Activated T-helper 2 cell treated with anti-CD3 and anti-CD28 coated beads, Interferon-gamma antibody, Interleukin-2, Interleukin-4, amounts not matched to agents 10 μg/mL and 5 μg/mL and 100 μg/mL, durations not matched to agents 14 hours and 24 hours and 36 hours (primary cell): ENCODE measurements at places on chromosomes 1 and 21.

DNA sequence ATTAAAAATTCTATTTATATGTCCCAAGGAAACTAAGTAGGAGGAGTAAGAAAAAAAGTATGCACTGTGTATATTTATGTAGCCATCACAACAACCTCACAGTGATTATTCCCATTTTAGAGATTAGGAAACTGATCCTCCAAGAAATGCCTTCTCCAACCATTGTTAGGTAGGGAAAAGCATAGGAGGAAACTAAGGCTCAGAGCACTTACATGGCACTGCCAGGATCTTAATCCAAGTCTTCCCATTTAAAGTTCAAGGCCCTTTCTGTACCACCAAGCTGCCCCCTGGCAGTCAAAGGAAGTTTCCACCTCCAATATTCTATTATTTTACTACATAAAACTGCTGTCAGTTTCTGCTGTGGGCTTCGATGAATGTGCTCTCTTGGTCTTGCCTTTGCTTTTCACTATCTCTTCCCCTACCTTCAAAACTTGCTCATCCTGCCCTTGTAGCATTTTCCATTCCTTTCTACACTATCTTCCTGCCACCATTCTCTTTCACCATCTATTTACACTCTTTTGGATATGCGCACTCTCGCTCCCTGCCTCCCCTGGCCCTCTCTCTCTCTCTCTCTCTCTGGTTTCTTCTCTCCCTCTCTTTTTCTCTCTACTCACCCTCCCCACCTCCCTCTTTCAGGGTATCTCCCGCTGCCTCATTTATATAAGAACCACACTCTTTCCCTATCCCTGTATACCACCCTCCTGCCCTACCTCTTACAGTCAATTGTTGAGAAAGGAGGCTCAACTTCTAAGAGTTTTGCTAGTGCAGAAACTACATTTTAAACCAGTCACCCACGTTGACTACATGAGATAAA is 34.0 kb downstream of the PUM1 start:
- H3K4me3 ChIP-seq = no peak overlapping the region
- peak overlapping the region; percentile 21 for H3K27ac ChIP-seq
- no peaks in the 10 kb centered on the region for H3K27me3 ChIP-seq
- peaks cover 57% of the 10 kb centered on the region for H3K4me1 ChIP-seq

DNA sequence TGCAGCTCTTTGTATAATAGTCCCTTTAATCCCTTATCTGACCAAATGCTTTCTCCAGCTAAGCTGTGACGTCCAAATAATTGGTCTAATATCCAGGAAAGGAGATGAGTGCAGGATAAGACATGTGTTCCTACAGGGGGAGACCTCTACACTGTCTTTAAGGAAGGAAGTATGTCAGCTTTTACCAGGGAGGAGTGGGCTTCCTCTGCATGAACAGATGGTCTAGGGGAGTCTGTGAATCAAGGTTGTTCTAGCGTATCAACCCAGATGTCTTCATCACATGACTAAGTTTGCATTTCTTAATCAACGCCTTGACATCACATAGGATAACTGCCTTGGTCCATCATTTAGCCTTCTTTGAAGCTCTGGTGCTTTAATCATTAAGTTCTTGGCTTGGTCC is 528.2 kb downstream of the MRPL39 start:
- no peaks in the 10 kb centered on the region for H3K36me3 ChIP-seq
- no peaks in the 10 kb centered on the region for H3K27me3 ChIP-seq
- no peaks in the 10 kb centered on the region for H3K4me1 ChIP-seq

- no peaks in the 10 kb centered on the region for H3K27me3 ChIP-seq
- H3K4me3 ChIP-seq = no peak overlapping the region
- DNase-seq = no peak
- no peaks in the 10 kb centered on the region for H3K36me3 ChIP-seq
- no peak overlapping the region for H3K27ac ChIP-seq
Observed at GRCh38 chr1:72375226-72375625, 92.9 kb upstream of the NEGR1 start.

GRCh38 chr1:45721207-45721606 is 29.2 kb downstream of the IPP start:
- H3K4me3 ChIP-seq = no peak overlapping the region
- H3K27ac ChIP-seq = no peak overlapping the region
- H3K4me1 ChIP-seq = no peaks in the 10 kb centered on the region
- H3K27me3 ChIP-seq = no peaks in the 10 kb centered on the region
- H3K36me3 ChIP-seq = peaks cover 4% of the 10 kb centered on the region

DNA sequence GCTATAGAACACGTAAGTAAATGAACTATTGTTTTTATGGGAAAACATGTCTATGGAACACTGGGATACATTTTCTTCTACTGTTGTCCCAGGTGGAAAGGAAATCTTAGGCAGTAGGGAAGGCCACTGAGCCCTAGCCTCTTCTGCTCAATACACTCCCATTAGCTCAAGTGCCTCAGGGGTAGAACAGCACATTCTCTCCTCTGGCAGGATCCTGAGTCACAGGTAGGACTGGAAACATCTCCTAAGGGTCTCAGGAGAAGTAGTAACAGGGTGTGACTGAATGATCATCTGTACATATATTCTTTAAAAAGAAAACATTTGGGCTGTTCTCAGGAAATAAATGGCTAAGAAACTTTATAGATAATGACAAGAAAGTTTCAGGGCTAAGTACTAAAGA is 175.6 kb upstream of the ESRRG start:
- no peak overlapping the region for H3K4me3 ChIP-seq
- no peaks in the 10 kb centered on the region for H3K27me3 ChIP-seq
- no peak for DNase-seq
- H3K4me1 ChIP-seq = no peaks in the 10 kb centered on the region
- H3K27ac ChIP-seq = no peak overlapping the region

DNA sequence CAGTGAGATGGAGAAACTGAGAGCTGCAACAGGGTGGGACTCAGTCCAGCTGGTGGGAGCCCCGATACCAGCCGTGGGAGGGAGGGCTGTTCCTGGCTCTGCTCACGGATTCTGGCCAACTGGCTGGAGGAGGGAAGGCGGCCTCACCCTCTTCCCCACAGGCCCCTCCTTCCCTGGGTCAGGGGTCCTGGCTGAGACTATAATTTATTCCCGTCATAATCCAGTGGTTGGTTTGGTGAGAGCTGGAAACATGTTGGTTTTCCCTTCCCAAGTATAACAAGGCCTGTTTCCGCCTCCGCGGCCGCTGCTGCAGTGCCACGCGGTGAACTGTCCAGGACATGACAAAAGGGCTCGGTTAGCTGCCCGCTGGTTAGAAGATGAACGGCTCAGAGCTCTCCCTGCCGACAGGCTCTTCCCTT is 10.0 kb downstream of the PTPRF start:
- no peaks in the 10 kb centered on the region for H3K36me3 ChIP-seq
- H3K27ac ChIP-seq = no peak overlapping the region
- H3K27me3 ChIP-seq = peaks cover 3% of the 10 kb centered on the region
- no peak overlapping the region for H3K4me3 ChIP-seq
- no peaks in the 10 kb centered on the region for H3K4me1 ChIP-seq

DNA sequence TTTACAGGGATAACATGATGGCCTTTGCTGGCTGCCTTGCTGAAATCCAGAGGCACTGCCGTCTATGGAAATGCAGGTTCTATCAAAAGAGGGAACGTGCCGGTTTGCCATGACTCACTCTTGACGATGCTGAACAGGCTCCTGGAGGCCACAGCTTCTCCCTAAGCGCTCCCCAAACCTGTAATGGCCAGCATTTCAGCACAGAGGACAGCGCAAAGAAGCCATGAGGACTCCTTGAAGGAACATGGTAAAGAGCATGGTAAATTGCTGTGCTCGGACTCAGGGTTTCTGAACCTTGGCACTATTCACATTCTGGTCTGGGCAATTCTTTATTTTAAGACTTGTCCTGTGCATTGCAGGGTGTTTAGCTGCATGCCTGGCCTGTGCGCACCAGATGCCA is 217.5 kb downstream of the CAMTA1 start:
- H3K36me3 ChIP-seq = no peaks in the 10 kb centered on the region
- no peak overlapping the region for H3K27ac ChIP-seq
- no peaks in the 10 kb centered on the region for H3K4me1 ChIP-seq
- no peak overlapping the region for H3K4me3 ChIP-seq

GRCh38 chr1:32892368-32893197 is 6.3 kb downstream of the HPCA start:
- no peak for DNase-seq
- H3K4me1 ChIP-seq = peaks cover 3% of the 10 kb centered on the region
- H3K27ac ChIP-seq = no peak overlapping the region

DNA sequence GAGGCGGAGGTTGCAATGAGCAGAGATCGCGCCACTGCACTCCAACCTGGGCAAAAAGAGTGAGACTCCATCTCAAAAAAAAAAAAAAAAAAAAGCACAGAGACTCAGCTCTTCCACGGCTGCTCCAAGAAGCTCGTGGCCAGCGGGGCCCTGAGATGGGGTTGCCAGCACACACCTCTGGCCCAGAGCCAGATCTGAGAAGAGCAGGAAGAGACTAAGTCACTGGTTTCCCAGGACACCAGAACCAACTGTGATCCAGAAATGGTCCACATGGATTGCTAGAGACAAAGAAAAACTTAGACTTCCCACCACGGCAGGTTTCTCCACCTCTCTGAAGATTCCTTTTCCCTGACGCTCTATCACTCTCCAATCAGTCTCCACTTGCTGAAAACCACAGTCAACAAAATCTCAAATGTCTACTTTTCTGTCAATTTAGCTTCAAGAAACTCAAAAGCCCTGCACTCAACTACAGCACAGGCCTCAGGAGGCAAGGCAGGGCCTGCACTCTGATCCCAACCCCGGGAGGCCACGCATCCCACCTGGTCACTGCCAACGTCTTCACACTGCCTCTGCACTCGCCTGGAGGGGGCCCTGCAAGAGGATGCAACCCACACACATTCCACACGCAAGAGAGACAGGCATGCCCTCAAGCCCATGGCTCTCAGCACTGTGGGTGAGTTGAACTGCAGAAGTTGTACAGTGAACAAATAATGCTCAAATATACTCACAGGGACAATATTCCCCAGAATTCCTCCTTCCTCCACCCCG is 79.0 kb downstream of the NPHP4 start:
- H3K27ac ChIP-seq = no peak overlapping the region
- peaks cover 5% of the 10 kb centered on the region for H3K4me1 ChIP-seq
- H3K4me3 ChIP-seq = no peak overlapping the region
- no peaks in the 10 kb centered on the region for H3K27me3 ChIP-seq
- no peak for DNase-seq
- H3K36me3 ChIP-seq = no peaks in the 10 kb centered on the region

DNA sequence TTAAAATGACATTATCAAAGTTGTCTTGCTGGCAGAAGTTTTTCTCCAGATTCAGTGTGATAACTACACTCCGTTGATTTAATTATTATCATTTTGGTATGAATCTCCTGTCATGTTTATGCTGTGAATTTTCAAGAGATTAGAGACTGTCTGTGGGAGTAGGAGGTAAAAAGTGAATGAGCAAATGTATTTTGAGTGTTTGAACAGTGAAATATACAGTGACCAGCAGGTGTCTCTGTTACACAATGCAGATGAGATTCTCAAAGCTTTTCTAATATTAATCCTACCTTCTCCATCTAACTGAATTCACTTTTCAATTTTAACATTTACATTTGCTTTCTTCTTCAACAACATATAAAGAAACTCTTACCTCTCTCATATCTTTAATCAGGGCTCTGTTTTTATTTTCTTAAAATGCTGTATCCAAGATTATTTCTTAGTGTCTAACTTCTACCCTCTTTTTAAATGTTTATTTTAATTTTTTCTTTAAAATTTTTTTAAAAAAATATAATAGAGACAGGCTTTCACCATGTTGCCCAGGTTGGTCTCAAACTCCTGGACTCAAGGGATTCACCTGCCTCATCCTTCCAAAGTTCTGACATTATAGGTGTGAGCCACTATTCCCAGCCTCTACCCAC is 20.9 kb upstream of the HSPA13 start:
- H3K36me3 ChIP-seq = no peaks in the 10 kb centered on the region
- peaks cover 4% of the 10 kb centered on the region for H3K27me3 ChIP-seq
- no peak overlapping the region for H3K4me3 ChIP-seq
- no peak for DNase-seq
- H3K27ac ChIP-seq = no peak overlapping the region
- peaks cover 1% of the 10 kb centered on the region for H3K4me1 ChIP-seq

DNA sequence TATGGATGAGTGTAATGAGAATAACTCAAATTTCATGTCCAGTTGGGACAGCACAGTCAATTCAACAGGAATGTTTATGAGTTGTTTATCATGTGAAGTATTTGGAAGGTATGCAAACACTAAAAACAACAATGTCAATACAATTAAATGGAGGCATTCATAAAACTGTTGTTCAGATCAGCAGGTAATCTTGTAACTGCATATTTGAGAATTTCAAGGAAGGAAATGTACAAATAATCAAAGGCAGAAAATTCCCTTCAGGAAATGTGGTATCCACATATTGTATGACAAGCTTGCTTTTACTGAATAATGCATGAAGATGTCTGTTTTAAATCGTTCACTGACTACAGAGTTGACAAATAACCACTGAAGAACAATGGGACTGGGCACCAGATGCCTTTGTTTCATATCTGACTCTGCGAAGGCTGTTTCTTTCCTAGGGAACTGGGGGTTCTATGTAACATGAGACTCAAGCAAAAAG is 198.3 kb downstream of the LTN1 start:
- no peaks in the 10 kb centered on the region for H3K27me3 ChIP-seq
- no peak overlapping the region for H3K4me3 ChIP-seq
- DNase-seq = no peak
- peaks cover 2% of the 10 kb centered on the region for H3K4me1 ChIP-seq
- no peaks in the 10 kb centered on the region for H3K36me3 ChIP-seq
